ENCODE measurements at places on chromosomes 7 and 10.

DNA sequence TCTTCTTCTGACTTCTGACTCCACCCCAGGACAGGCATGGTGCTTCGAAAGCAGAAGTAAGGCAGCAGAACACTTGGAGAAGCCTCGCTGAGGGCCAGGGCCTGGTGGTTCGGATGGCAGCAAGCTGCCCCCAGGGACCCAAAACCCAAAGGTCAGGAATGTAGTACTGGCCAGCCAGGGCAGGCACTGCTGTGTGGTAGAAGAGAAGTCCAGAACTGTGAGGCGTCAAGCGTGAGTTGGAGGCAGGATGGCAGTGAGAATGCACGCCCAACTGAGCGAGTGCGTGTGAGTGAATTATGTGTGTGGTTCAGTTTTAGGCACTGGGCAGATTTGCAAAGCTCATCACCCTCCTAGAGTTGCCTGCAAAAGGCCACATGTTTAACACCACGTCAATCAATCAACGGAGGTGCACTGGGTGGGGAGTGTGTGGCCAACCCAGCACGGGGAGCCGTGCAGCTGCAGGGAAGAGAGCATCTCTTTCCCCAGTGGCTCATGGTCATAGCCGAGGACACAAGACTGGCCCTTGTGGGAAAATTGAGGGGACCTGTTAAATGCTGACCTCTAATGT is 144.3 kb downstream of the KCNMA1 start:
- DNase-seq: no peak

GRCh38 chr7:20193242-20193777 is 23.9 kb downstream of the MACC1 start:
- DNase-seq: no peak

DNA sequence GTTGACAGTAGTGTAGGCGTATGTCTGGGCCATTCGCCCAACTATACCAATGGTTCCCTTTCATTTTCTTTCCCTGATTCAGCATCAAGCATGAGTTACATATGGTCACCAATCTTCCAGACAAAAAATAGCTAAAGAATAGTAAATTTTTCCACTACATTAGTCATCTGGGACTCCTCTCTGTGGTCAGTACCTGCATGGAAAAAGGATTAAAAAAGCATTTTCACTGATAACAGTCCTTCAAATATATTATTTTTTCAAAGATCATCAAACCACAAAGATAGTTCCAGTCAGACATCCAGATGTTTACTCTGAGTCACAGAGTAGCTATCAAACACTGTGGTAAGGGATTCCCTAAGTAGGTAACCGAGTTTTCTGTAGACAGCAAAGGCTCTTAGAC is 302.6 kb upstream of the SEMA3D start:
- DNase-seq: no peak

DNA sequence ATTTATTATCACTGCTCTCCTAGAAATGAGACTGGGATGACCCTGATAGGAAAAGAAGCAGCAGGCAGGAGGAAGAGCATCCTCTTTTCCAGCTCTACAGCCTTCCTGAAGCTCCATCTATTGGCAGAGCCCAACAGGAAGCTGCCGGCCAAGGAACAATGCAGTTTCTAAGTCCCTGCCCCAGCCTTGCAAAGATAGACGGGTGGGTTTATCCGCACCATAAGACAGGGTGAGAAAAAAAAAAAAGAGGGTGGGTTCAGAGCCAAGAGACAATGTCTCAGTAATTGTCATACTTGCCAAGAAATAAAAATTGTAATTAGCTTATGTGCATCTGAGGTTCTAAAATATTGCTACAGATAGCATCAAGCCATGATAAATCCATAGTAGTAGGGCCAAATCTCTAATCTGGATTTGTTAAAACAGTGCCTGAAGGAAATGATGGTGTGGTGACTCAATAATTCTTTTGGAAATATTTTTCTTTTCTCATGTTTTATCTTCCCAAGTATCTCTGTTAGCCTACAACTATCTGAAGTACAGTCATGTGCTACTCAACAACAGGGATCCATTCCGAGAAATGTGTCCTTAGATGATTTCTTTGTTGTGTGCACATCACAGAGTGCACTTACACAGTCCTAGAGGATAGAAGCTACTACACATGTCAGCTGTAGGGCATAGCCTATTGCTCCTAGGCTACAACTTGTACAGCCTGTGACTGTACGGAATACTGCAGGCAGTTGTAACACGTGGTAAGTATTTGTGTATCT is 242.9 kb upstream of the CXCL12 start:
- DNase-seq: no peak

GRCh38 chr7:157831143-157831905 is 494.5 kb downstream of the DNAJB6 start:
- no peak for DNase-seq

DNA sequence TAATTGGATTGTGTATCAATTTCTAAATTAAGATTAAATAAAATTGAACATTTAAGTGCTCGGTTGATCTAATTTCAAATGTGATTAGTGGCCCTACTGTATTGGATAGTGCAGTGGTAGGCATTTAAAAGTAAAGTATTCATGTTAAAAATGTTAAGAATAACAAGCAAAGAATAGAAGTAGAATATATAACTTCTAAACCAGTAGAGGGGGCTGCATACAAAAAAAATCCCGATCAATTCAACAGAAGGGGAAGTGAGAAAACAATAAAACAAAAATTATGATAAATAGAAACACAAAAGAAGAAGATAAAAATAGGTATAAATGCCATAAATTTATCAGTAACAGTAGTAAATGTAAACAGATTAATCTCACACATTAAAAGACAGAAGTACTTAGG is 24.9 kb upstream of the WDFY4 start:
- DNase-seq: no peak

- DNase-seq: no peak
Measured at GRCh38 chr7:128855559-128855958, 7.1 kb upstream of the ATP6V1F start.

GRCh38 chr7:155226261-155227003 is 71.2 kb upstream of the INSIG1 start:
- DNase-seq: no peak

DNA sequence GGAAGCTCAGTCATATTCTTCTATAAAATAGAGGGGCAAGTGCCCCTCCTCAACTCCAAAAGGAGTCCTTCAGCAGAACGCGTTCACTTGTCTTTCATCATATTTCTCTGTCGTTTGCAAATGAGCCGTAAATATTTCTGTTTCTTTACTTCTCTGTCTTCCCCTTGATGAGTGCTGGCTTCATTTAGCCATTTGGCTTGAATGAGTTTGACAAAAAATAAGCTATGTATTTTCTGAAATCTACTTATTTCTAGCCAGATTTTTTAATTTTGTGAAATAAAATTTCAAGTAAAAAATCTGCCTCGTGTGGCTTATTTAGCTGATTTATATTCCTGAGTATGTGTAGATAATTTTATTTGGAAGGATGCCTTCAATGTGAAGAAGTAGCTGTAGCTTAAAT is 170.8 kb upstream of the DGKB start:
- DNase-seq: no peak

GRCh38 chr10:72081210-72081609 is 7.1 kb downstream of the SPOCK2 start:
- no peak for DNase-seq

GRCh38 chr7:14759785-14760184 is 142.8 kb downstream of the DGKB start:
- DNase-seq: no peak

- no peak for DNase-seq
Measured at GRCh38 chr10:663831-664251, 25.6 kb downstream of the DIP2C start.

- no peak for DNase-seq
Measured at GRCh38 chr7:97506728-97507127, 225.2 kb upstream of the TAC1 start.

- DNase-seq: no peak
Measured at GRCh38 chr7:82810558-82811259, 352.0 kb downstream of the PCLO start.

DNA sequence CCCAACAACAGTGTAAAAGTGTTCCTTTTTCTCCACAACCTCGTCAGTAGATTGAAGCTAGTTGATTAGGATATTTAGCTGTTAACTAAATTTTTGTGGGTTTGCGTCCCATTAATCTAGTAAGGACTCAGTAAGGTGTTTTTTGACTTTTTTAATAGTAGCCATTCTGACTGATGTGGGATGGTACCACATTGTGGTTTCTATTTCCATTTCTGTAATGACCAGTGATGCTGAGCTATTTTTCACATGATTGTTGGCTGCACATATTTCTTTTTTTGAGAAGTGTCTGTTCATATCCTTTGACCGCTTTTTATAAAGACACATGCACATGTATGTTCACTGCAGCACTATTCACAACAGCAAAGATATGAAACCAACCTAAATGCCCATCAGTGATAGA is 5.6 kb upstream of the LRRN3 start:
- DNase-seq: no peak

- no peak for DNase-seq
Measured at GRCh38 chr10:30778769-30779168, 149.2 kb upstream of the LYZL2 start.

DNA sequence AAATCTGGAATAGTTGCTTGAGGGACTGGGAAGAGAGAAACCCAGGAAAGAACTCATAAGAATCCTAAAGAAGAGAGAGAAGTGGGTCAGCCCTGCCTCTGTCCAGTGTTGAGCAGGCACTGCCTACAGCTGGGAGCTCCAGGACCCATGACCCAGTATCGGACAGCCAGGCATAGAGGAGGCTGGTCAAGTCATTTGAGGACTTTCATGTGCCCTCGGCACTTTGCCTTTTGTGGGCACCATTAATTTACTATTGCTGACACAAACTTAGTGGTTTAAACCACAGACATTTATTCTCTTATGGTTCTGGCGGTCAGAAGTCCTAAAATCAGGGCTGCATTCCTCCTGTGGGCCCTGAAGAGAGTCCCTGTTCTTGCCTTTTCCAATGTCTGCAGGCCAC is 60.3 kb downstream of the CPXM2 start:
- no peak for DNase-seq

DNA sequence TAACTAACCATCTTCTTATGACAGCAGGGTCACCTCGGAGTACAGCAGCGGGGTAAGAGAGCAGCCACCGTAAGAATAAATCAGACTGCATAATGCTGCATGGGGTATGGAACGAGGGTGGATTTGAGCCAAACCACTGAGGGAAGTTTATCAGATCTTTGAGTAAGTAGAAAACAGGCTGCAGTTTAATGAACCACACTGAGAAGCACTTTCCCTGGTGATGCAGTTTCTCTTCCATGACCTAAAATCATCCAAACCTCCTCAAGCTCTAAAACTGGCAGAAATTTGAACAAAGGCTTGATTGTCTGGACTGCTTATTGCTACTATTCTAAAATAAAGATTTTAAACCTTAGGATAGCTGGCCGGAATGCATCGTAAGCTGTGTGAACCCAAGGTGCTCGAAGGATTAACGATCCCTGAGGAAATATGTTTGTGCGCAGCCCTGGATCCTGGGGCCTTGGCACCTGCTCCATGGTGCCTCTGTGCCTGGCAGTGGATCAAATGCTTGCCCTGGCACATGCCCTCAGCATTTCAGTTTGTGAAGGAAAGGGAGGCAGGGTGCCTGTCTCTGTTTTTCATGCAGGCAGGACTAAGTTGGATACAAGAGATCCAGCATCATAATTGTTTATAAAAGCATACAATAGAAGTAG is 322.7 kb downstream of the LHFPL3 start:
- DNase-seq: no peak

DNA sequence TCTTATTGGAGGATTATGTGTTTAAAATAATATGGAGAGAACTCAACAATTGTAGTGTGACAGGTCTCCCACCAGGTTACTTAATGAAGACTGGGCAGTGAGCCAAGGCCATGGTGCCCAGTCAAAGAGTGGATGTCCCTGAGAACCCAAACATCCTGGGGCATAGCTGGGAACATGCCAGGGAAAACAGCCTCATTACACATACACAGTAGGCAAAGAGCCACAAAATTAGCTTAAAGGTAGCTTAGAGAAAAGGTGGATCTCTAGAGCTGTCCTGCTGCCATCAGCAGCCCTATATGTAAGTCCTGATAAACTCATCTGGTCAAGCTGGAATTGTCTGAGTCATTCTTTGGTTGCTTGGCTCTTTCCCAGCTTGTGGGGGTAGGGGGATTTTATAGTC is 287.8 kb downstream of the PHF14 start:
- DNase-seq: no peak

- DNase-seq: no peak
Measured at GRCh38 chr10:21529032-21529910, 3.8 kb upstream of the SKIDA1 start.

DNA sequence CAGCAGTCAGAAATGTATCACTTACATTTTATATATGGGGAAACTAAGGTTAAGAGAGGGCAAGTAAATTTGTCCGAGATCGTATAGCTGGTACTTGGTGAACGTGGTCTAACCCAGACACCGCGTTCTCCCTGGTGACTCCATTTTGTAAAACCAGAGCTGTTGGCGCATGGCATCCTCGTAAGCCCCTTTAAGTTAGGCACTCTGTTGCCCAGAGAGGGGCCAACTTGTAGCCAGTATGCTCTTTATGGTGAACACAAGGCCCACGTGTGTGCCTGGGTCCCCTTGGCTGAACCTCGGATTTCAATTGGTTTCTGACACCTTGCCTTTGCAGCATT is 39.7 kb upstream of the ZNF518A start:
- no peak for DNase-seq

GRCh38 chr7:104196161-104196560 is 11.7 kb downstream of the ORC5 start:
- no peak for DNase-seq

- no peak for DNase-seq
Measured at GRCh38 chr10:218798-219197, 83.5 kb downstream of the ZMYND11 start.

- no peak for DNase-seq
Measured at GRCh38 chr7:53358269-53358668, 322.8 kb downstream of the POM121L12 start.

DNA sequence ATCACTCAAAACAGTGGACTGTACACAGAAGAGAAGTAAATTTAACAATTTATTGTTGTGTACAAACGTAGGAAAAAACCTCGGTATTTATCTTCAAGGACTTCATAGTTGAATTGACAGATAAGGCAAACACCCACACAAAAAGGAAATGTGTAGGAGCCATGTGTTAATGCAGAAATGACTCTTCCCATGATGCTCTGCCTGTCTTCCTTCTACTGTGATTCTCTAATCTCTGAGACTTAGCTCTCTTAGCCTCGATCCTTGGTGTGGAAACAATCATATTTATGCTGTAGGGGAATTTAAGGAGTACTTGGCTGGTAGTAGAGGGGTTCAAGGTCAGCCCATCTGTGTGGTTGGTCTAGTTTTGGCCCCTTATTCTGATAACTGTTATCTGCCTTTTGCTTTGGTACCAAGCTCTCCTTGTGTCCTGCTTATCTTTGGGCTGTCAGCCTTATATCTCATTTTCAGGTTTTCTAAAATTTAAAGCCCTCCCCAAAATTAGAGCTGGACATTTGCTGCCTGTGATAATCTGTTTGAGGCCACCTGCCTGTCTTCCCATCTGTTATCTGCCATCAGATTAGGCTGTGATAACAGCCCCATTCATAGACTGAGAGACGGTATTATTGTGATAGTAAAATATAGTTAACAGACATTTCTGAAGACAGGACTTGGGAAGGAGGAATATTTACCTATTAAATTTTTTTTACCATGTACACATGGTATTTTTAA is 81.7 kb downstream of the GPR85 start:
- DNase-seq: no peak

GRCh38 chr7:18361756-18362155 is 133.8 kb upstream of the HDAC9 start:
- no peak for DNase-seq

GRCh38 chr10:6751363-6751762 is 171.3 kb upstream of the PRKCQ start:
- DNase-seq: no peak

GRCh38 chr10:27743877-27744801 is 1.5 kb downstream of the MKX start:
- no peak for DNase-seq

GRCh38 chr7:159015454-159016410 is 128.9 kb downstream of the VIPR2 start:
- DNase-seq: no peak
